ENCODE measurements at places on chromosomes 2 and 18.
A peak's percentile ranks its signal among the peaks of the same experiment; 100 is the strongest.

- peak; percentile 23 for DNase-seq
Measured at GRCh38 chr2:48589170-48589767, 28.4 kb upstream of the GTF2A1L start.

- no peak for DNase-seq
Measured at GRCh38 chr2:226687641-226688253, 111.9 kb downstream of the IRS1 start.

DNA sequence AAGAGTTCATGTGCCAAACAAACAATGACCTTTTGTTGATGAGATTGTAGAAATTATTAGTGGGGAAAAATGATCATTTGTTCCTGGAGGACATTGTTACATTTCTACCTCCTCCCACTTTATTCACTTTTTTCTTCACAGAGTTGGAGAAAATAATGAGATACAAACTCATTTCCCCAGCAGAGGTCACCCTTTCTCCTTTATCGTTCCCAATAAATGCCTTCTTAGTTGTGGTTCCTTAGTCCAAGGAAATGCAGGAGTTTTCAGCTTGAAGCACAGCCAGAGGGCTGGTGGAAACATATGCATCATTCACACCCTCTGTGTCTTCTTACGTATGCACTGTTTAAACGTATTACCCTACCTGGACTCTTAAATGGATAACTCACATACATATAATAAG is 108.8 kb downstream of the SLC4A3 start:
- DNase-seq: peak; percentile 55

- DNase-seq: peak; percentile 46
Measured at GRCh38 chr18:23793985-23794867, 105.0 kb downstream of the LAMA3 start.

- no peak for DNase-seq
Measured at GRCh38 chr18:25279556-25279955, 72.4 kb downstream of the ZNF521 start.

DNA sequence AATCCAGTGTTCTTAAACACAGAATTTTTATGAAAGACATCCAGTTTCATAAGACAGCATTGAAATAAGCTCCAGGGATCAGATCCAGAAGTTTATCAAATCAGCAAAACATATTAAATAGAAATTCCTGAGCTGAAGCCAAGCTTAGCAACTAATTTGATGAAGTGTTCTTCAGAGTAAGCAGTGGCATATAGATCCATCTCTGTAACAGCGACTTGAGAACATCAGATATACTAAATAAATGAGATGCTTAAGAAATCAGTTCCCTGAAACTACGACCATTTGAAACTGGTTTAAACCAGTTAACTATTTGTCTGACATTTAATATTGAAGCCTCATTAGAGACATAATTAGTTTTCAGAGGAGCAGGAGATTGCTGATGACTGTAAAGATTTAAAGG is 34.1 kb downstream of the PPP1R1C start:
- DNase-seq: no peak

GRCh38 chr2:164621764-164622105 is 453 bp upstream of the GRB14 start:
- no peak for DNase-seq

- DNase-seq: no peak
Measured at GRCh38 chr18:26546875-26547645, 1.3 kb downstream of the KCTD1 start.

GRCh38 chr2:70336552-70336951 is 34.7 kb upstream of the FAM136A start:
- no peak for DNase-seq

DNA sequence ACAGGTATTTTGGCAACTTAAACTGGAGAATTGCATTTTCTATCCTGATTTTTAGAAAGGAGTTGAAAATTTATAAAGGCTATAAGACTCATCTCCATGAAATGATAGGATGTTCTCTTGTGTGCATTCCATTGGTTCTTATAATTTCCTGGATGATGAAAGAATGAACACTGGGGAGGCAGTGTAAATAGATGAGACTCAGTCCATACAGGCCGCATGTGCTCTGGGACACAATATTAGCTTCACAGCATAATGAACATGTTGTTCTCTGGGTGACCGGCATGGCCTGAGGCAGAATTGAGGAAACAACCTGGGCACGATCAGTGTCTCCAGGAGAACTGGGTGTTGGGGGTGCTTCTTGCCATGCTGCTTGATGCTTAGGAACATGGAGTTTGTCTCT is 38.8 kb downstream of the AOX1 start:
- no peak for DNase-seq

GRCh38 chr2:231597627-231598026 is 5.0 kb downstream of the TEX44 start:
- DNase-seq: no peak

GRCh38 chr18:63119647-63120046 is 199.9 kb downstream of the BCL2 start:
- DNase-seq: peak; percentile 57

DNA sequence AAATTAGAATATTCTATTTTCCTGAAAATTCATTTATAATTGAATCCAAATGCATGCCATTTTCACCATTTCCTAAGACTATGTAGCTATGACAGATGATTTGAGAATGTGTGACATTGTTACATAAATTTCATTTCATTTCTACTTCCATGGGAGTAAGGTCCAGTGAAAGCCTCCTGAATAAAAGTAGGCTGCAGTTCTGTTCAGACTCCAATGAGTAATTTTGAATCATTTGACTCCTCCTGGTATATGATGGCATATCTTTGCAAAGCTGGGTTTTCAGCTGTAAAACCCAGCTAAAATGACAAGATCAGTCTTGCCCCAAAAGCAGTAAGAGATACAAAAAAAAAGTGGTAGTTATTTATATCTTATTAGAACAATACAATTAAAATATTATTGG is 101.0 kb upstream of the DNAJC10 start:
- no peak for DNase-seq

DNA sequence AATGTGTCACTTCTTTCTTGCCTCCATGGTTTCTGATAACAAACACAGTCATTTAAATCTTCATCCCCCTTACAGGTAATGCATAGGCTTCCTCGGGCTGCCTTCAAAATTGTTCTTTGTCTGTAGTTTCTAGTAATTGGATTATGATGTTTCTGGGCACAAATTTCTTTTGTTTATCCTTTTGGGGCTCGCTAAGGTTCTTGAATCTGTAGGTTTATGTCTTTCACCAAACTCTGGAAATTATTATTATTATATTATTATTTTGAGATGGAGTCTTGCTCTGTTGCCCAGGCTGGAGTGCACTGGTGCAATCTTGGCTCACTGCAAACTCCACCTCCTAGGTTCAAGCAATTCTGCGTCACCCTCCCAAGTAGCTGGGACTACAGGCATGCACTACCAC is 16.3 kb upstream of the RMP24 start:
- DNase-seq: no peak

GRCh38 chr2:161138429-161138828 is 21.8 kb upstream of the TANK start:
- DNase-seq: no peak

GRCh38 chr2:15808204-15808910 is 132.0 kb upstream of the MYCN start:
- no peak for DNase-seq

DNA sequence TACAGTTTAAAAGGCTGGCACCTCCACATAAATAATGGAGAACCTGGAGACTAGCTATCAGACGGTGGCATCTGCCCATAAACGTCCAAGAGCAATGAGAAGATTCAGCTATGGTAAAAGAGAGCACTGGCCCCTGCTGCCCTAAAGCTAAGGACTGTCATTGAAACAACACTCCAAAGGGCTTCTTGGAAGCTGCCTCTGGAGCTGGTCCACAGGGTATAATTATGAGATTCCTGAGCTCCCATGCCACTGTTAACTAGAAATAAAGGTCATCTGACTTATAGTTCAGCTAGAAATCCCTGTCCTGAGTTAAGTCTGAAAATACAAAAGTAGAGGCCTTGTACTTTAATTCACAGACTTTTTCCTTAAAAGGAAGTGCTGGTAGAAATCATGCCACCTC is 39.9 kb upstream of the RBMS1 start:
- no peak for DNase-seq

DNA sequence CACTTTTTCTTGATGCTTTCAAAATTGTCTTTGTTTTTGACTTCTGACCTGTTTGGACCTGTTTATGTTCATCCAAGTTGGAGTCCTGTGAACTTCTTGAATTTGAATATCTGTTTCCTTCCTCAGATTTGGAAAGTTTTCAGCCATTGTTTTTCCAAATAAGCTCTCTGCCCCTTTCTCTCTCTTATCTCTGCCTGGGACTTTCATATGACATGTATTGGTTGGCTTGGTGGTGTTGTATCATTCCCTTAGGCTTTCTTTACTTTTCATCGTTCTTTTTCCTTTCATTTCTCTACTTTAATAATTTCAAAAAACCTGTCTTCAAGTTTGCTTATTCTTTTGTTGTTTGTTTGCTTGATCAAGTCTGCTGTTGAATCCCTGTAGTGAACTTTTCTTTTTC is 60.1 kb upstream of the LDLRAD4 start:
- DNase-seq: no peak
